ENCODE measurements at places on chromosomes 1 and 21.

- no peak for DNase-seq
These were observed 5.2 kb downstream of the FCRL3 start for GRCh38 chr1:157695417-157695816.

- DNase-seq = no peak
These were observed 24.6 kb upstream of the GPR137B start for GRCh38 chr1:236117710-236118109.

- DNase-seq = peak; percentile 94
These were observed at the start of gene RUNX1 for GRCh38 chr21:35048706-35049617. Gene RUNX1 (minus strand): TSS chr21:35049302.

DNA sequence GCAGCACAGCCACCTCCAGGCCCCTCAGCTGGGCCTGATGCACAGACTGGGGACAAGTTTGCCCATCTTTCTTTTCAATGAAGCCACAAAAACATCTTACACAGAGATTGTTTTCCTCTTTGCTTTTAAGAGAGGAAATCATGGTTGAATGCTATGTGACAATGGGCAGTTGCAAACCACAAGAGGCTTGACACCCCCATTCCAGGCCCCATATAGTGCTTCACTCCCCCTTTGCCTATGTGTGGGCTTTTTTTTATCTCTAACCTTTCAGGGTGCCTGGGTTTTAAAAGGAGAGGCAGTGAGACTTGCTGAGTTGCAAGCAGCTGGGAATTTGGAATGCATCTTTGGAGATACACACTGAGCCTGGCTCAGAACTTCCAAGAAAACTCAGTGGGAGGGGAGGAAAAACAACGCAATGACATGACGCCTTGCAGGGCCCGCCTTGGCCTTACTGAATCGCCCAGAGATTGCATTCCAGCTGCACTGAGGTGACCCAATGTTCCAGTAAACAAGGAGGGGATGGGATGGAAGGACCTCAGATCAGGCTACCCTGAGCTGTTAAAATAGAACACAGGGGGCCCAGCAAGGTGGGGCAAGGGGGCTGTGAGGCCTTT is 145.2 kb upstream of the ZNF648 start:
- DNase-seq = no peak

DNA sequence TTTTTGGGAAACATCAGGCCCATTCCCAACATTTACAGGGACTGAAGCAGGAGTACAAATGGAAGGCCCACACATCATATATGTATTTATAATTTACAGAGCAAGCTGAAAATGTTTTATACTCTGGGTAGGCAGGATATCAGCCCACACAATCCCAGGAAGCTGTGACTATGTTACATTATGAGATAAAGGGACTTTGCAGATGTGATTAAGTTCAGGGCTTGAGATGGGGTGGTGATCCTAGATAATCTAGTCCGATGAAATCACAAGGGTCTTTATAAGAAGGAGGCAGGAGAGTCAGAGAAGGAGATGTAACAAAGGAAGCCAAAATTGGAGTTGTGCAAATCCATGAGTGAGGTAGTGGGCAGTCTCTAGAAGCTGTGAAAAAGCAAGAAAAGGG is 160.5 kb downstream of the PDE4B start:
- DNase-seq = no peak

- DNase-seq = no peak
These were observed 33.4 kb downstream of the SUCO start for GRCh38 chr1:172566196-172566997.

DNA sequence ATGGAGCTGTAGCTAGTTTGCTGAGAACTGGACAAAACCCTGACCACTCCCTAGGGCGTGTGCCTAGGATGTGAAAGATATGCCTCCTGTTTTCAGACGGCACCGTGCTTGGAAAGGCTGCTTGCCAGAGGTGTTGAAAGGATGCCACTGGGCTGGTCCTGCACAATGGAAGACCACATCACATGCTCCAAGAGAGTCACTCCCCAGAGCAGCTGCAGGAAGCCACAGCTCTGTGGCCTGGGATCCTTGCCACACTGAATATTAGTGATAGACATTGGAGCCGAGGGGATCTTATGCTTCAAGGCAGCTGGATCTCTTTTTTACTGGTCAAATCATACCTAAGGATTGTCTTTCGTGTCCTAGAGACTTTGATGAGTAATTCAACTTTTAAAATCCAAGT is 6.6 kb upstream of the APP start:
- DNase-seq = no peak

GRCh38 chr21:37028570-37028969 is 22.1 kb downstream of the RIPPLY3 start:
- no peak for DNase-seq

DNA sequence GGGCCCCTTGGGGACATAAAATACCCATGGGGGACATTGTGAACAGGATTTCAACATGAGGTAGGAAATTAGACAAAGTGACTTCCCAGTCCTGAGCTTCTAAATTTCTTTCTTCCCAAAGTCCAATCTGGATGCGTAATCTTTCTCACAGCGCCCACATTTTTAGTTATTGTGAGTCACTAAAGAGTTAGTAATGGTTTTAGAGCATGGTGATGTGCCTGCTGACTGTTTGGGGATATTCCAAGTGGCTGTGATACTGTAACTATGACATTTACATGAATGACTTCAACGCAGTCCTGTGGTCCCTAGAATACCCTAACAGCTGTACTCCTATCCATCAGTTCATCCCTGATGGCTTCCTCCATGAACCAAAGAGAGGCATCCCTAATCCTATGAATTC is 224.0 kb upstream of the COA6 start:
- DNase-seq = no peak

DNA sequence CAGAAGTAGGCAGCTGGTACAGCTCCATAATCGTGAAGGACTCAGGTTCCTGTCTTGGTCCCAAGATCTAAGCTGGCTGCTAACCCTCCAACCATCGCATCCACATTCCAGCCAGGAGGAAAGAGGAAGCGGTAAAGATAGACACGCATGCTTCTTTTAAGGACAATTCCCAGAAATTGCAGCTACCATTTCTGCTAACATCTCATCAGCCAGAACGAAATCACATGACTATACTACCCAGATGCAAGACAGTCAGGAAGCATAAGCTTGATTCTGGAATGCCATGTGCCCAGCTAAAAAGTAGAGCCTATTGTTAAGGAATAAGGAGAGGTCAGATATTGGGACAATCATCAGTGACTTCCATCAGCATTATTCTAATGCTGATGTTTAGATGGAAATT is 110.4 kb downstream of the EPHB2 start:
- DNase-seq = no peak

DNA sequence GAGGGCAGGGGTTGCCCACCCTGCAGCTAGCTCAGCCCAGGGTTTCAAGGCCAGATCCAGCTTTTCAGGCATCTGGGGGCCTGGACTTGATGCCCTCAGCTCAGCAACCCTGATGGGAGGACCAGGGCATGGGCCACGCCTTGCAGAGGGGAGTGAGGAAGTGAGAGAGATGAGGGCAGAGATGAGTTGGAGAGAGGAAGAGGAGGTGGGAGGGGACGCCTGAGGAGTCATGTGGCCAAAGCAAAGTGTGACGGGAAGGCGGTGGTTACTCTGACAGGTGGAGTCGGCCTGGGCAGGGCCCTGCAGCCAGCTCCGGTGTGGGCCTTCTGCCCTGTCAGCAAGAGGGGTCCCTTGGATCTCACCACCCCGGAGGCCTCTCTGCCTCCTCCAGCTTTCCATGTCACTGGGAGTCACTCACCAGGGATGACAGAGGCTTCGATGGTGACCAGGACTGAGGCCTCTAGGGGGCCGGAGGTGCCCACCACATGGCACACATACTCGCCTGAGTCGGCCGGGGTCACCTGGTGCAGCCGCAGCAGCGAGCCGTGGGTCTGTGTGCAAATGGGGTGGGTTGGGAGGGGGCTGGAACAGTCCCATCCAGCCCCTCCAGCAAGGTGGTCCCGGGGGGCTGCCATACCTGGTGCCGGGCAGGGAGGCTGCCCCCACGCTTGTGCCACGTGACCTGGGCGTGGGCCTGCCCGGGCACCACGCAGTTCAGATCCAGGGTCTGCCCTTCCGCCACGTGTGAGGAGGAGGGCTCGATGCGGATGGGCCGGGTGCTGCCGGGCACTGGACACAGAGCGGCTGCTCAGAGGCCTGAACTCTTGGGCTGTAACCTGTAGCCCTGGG is 40.4 kb downstream of the LDLRAD2 start:
- DNase-seq = no peak

DNA sequence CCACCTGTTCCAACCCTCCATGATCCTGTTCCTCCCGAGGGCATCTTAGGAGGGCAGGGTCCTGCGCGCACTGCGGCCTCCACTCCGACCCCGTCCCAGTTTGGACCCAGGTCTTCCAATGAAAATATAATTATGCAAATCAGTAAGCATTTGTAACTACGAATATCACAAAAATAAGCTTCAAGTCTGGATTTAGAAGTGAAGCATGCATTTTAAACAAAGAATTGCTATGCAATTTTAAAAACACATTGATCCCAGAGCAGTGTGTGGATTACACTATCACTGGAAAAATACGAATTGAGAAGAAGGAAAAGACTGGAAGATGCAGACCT is 673 bp downstream of the PRMT2 start:
- DNase-seq = no peak

DNA sequence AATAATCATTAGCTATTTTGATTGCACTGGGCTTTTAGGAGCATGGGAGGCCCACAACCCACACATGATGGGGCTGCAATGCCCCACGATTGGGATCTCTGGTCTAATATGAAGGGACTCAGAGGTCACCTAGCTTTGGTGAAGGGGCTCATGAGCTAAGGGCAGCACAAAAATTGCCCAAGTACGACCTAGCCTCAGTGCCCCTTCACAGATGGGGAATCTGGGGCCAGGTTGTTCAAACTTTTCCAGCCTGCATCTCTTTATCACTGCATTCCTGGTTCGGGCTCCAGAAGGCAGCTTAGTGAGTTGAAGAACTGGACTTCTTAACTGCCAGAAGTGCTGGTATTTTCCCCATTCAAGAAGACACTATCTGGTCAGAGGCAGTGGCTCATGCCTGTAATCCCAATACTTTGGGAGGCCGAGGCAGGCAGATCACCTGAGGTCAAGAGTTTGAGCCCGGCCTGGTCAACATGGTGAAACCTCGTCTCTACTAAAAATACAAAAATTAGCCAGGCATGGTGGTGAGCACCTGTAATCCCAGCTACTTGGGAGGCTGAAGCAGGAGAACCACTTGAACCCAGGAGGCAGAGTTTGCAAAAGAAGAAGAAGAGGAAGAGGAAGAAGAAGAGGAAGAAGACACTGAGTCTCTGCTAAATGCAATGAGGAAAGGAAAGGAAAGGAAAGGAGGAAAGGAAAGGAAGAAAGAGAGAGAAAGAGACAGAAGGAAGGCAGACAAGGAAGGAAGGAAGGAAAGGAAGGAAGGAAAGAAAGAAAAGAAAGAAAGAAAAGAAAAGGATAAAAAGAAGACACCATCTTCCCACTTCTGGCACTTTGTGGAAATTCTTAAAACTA is 258.5 kb upstream of the IRF2BP2 start:
- DNase-seq = peak; percentile 25

DNA sequence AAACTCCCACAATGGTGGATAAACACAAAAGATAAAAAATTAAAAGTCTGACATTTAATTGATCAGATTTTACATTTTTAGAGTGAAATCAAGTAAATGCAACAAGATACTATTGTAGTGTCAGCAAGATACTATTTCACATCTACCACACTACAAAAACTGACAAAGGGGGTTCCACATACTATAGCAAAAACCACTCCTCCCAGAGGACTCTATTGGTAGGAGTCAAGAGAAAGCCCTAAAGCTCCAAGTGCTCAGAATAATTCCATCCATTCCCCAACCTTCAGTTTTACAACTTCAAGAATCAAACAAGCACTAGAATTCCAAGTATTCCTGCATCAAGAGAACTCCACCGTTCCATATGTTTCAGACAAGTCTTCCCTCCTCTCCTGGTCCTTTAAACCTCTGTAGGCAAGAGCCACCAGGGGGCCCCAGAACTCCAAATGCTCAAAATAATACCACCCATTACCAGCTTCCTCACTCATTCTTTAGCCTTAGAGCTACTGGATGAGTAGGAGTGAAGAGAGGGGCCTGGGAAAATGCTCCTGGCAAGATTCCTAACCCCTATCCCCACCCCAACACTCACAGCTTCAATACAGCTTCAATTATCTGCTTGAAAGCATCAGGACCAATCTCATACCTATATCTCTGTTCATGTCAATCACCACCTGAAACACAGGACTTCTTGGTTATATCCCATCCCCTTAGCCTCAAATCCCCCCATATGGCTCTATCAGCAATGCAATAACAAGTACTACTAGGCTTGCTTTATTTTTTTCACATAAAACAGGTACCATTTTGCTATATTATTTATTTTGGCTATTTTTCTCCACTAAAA is 9.9 kb downstream of the TOR1AIP2 start:
- no peak for DNase-seq

- no peak for DNase-seq
These were observed 295.2 kb downstream of the LRRC7 start for GRCh38 chr1:69862906-69863305.

GRCh38 chr21:16028142-16028541 is 298.4 kb downstream of the USP25 start:
- DNase-seq = no peak

- peak; percentile 90 for DNase-seq
These were observed 21.6 kb upstream of the C1orf159 start for GRCh38 chr1:1137256-1138045.

- no peak for DNase-seq
These were observed 174.9 kb downstream of the PIGK start for GRCh38 chr1:77044133-77044849.

DNA sequence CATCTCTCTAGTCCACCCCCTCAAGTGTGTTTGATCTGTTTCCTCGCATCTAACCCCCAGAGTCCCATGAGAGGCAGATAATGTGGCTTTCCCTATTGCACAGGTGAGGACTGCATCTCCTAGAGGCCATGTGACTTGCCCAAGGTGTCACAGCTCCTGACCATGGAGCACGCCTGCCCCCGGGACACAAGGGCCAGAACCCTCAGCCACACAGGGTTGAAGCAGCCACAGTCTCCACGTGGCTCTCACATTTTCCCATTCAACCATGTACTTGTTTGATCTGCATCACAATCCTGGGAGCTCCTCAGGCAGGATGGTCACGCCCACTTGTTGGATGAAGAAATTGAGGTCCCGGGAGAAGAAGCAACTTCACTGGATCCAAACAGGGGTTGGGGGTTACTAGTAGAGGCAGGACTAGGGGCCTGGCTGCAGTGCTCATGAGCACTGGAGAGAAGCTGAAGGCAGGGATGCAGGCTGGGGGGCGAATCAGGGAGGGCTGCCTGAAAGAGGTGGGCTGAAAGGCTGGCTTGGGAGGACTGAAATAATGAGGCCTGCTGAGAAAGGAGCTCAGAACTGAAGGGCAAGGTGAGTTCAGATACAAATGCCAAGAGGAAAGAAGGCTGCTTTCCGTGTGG is 207.9 kb downstream of the PTPRU start:
- no peak for DNase-seq

DNA sequence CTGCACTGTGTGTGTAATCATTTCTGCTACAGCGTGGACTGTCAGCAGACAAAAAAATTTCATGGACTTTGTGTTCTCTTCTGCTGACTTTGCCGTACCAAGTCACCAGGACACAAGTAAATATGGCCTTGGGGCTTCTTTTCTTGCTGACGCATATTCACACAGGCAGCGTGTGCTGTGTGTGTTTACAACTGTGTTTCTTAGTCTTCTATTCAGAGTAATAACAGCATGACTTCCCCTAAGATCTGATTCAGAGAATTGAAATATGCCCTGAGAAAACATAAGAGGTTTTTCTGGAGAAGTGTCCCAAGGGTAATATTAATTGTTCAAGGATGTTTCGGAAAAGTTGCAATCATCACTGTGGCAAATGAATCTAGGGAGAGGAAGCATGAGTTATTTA is 47.1 kb upstream of the DYNLT5 start:
- DNase-seq = no peak

- DNase-seq = peak; percentile 25
These were observed 95.2 kb downstream of the CAMK2N1 start for GRCh38 chr1:20390589-20391331.

- DNase-seq = no peak
These were observed 64.3 kb upstream of the MORC3 start for GRCh38 chr21:36255663-36256062.
